ENCODE measurements at places on chromosomes 2 and 18.
A peak's percentile ranks its signal among the peaks of the same experiment; 100 is the strongest.

GRCh38 chr2:27489118-27489497 is 435 bp downstream of the IFT172 start:
- peak; percentile 66 for DNase-seq

DNA sequence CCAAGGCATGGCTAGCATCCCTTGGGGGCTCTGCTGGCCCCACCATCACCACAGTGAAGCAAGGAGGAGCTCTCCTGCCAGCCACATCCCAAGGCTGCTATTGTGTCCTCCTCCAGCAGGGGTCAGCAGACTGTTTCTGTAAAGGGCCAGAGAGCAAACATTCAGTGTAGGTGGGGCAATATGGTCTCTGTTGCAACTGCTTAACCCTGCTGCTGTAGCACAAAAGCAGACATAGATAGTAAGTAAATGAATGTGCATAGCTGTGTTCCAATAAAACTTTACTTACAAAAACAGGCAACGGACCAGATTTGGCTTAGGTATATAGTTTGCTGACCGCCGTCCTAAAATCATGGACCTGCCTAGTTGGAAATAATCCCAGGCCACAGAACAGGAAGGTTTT is 36.4 kb upstream of the ZBTB7C start:
- peak; percentile 85 for DNase-seq

- no peak for DNase-seq
Observed at GRCh38 chr2:210392469-210392881, 77.5 kb upstream of the MYL1 start.

GRCh38 chr18:286515-287310 is 18.9 kb upstream of the THOC1 start:
- DNase-seq: peak; percentile 32

DNA sequence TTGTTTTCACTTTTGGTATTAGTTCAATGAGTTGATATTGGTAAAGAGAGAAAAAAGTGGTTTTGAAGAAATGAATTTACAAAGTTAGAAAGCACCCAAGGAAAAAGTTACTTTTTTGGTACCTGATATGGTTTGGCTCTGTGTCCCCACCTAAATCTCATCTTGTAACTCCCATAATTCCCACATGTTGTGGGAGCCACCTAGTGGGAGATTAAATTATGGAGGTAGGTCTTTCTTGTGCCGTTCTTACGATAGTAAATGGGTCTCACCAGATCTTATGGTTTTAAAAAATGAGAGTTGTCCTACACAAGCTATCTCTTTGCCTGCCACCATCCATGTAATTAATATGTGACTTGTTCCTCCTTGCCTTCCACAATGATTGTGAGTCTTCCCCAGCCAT is 965.6 kb upstream of the NRXN1 start:
- DNase-seq: no peak

GRCh38 chr2:11310212-11310611 is 34.2 kb downstream of the ROCK2 start:
- no peak for DNase-seq

DNA sequence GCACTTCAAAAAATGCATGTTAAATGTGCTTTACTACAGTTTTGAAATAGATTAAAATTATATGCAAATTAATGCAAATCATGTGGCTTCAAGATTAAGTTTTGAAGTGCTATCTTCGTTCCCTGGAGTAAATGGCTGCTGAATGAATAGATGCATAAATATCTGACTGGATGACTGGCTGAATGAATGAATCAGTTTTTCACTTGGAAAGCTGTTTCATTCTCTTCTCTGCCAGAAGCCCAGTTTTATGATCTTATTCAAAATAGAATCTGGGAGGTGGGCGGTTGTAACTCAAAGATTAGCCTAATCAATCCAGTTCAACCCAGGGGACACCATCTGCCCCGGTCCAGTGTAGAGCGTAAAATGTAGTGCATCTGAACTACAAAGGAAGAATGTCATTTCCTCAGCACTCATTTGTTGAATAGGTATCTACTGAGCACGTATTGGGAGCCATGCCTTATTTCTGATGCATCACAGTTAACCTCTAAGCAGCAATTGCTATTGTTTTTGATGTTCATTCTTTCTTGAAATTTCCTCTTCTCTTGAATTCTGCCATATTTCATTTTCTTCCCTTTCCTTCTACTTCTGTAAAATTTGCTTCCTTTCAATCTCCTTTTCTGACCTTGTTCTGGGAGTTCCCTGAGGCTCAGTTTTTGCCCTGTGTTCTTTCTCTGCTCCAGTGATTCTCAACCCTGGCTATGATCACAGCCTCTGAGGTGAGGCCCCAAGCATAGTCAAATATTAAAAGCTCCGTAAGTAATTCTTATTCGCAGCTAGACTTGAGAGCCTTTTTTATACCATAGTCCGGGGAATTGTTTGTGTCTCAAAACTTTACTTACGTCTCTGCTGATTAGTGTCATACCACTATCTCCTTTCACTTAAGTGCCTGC is 282.7 kb downstream of the PARD3B start:
- DNase-seq: no peak

DNA sequence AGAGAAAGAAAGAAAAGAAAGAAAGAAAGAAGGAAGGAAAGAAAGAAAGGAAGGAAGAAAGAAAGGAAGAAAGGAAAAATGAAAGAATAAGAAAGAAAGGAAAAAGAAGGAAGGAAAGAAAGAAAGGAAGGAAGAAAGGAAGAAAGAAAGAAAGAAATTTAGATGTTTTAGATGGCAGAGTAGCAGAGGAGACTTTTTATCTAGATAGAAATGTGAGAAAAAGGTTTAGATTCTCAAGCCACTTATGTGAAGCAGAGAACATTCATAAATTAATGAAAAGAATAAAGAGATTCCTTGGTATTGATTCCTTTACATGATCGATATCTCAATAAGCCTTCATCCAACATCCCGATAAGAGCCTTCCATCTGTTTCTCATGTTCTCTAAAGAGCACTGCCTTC is 513.5 kb downstream of the CNTNAP5 start:
- no peak for DNase-seq

GRCh38 chr18:74731097-74731496 is 133.4 kb downstream of the ZNF407 start:
- DNase-seq: no peak
